Activated naive CD8-positive, alpha-beta T cell treated with anti-CD3 and anti-CD28 coated beads, Interleukin-2, amount 50 U/mL, for 24 hours (primary cell): ENCODE measurements at places on chromosomes 16 and 17.

DNA sequence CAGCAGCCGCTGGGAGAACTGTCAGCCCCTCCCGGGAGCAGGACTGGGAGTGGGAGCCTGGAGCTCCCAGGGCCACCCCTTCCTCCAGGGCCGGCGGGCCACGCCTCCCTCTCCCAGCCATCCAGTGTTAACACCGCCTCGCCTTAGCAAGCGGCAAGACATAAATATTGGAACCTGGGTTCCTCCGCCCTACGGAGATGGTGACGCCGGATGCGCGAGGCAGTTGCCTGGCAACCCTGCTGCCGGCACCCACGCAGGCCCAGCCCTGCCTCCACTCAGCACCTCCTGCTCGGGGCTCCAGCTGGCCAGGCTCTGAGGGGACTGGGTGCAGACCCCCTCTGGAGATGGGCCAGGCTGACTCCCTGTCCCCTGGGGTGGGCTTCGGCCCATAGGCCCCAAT is 27.4 kb upstream of the CACNA1H start:
- peak; percentile 34 for DNase-seq

DNA sequence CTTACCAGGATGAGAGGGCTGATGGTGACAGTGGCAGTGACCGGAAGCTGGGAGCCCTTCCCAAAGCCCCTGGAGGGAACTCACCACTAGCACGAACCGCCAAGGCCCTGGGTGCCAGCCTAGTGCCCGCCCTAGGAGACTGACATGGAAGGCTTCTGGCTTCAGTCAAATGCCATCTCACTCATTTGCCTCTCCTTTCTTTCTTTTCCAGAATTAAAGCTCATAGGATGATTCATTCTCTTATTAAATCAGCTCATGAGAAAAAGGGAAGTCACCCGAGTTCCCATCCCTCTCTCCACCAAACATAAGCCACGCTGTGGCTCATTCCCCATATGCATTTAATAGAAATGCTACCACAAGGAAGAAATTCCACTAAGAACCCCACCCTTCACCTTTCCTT is 12.1 kb downstream of the CUEDC1 start:
- DNase-seq, result no peak

GRCh38 chr16:6499413-6499812 is 833.2 kb upstream of the RBFOX1 start:
- DNase-seq, result no peak

DNA sequence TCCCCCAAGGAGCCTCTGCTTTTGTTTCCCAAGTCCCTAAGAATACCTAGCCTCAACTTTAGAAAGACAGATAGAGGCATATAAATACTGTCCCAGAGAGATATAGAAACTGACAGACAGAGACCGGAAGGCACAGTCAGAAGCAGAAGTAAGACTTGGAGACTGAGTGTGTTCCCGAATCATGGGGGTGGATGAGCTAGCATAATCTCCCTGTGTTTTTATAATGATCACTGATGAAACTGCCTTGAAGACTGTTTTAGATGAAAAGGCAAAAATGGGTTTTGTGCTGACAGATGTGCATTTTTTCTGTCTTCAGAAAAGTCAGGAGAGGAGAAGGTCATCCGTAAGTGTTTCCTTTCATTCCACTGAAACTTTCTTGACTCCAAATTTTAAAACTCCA is 8.3 kb upstream of the PSMD3 start:
- DNase-seq, result no peak

DNA sequence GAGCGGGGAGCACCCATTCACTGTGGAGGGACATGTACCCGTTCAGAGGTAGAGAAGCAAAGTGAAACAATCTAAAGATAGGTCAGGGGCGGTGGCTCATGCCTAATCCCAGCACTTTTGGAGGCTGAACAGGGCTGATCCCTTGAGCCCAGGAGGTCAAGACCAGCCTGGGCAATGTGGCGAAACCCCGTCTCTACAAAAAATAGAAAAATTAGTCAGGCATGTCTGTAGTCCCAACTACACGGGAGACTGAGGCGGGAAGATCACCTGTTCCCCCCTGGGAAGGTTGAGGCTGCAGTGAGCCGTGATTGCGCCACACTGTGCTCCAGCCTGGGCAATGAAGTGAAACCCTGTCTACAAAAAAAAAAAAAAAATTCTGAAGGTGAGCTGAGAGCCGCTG is 21.7 kb downstream of the MYL4 start:
- no peak for DNase-seq

DNA sequence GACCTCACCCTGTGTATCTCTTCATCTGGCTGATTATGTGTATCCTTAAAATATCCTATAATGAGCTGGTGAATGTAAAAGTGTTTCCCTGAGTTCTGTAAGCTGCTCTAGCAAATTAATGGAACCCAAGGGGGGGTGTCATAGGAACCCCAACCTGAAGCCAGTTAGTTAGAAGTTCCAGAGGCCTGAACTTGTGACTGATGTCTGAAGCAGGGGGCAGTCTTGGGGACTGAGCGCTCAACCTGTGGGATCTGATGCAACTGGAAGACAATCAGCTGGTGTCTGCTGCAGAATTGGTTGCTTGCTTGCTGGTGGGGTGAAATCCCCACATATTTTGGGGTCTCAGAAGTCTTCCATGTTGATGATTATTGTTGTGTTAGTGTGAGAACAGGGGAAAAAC is 75.7 kb upstream of the NKD1 start:
- no peak for DNase-seq

- no peak for DNase-seq
These were observed 238.0 kb upstream of the TBX2 start for GRCh38 chr17:61161615-61162134.

GRCh38 chr16:56212144-56212543 is 20.9 kb downstream of the GNAO1 start:
- no peak for DNase-seq

GRCh38 chr16:1674751-1675664 is 3.1 kb upstream of the JPT2 start:
- DNase-seq, result no peak

DNA sequence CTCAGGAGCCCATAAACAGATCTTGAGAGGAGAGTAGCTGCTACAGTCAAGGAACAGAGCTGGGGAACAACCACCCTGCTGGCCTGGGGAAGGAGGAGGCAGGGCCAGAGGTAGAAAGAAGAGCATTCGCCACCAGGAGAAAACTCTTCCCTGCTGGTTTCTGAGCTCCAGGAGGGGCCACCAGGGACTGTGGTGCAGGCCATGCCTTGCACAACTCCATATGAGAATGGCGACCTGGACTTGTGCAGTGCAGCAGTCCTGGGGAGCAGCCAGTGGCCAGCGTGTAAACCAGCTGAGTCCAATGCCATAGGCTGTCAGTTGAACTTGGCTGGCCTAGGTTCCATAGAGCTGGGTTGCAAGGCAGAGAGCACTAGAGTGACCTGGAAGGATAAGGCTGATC is 11.6 kb downstream of the SLC13A2 start:
- DNase-seq, result no peak
